ENCODE measurements at places on chromosomes 16 and 17.

- no peak for DNase-seq
Measured at GRCh38 chr16:28040039-28040438, 23.5 kb downstream of the GSG1L start.

DNA sequence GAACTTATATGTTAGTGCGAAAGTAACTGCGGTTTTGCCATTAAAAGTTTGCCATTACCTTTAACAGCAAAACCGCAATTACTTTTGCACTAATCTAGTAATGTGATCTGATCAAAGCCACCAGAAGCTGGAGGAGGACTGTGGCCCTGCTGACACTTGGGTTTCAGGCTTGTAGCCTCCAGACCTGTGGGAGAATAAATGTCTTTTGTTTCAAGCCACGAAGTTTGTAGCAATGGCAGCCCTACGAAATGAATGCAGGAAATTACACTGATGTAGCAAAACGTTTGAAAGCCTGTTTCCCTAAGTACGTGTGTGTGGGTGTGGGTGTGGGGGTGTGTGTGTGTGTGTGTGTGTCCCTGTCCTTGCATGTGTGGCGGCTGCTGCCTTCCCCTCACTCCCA lies 66.6 kb downstream of the WSB1 start:
- DNase-seq: no peak

DNA sequence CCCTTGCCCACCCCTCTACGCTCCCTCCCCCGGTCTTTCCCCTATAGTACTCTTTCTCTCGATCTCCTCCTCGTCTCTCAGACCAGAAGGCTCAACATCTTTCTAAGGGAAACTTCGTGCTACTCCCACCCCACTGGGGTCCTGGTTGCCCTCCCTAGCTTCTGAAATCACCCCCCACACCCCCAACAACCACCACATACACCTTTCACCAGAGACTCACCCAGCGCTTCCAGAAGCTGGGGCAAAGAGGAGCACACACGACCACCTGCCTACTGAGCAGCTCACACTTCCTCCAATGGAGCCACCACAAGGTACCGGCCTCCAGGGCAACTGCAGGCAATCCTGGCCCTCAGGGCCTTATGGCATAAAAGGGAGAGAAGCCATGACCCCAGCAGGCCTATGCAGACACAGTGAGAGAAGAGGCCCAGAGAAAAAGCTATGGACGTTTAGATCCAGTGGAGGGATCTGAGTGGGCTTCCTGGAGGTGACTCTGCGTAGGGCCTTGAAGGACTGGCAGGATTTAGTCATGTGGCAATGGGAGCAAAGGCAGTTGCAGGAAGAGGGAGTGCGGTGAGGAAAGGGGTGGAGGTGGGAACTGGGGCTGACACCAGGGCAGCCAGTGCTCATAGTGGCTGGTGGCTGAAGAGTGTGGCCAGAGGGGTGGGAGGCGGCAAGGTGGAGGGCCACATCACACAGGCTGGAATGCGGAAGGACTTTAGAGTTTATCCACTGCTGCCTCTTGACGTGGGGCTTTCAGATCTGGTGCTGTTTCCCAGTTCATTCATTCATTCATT lies 12.1 kb upstream of the TMEM92 start:
- no peak for DNase-seq

DNA sequence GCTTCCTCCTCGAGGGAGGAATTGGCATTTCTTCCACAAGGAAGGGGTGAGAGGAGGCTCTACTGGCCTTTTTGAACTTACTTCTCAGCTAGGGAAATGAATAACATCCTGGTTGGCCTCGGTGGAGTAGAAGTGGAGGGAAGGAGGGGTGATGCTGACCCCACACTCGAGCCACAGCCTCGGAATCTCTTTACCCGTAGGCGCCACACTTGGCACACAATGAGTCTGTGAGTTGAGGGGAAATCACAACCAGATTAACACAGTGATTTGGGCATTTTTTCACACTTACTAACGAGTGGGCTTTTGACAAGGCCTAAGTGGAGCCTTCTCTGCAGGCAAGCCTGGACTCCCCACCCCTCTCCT lies 47.3 kb upstream of the TBX2 start:
- DNase-seq: peak; percentile 14

- no peak for DNase-seq
Measured at GRCh38 chr17:76968707-76969597, 100.7 kb downstream of the MGAT5B start.

DNA sequence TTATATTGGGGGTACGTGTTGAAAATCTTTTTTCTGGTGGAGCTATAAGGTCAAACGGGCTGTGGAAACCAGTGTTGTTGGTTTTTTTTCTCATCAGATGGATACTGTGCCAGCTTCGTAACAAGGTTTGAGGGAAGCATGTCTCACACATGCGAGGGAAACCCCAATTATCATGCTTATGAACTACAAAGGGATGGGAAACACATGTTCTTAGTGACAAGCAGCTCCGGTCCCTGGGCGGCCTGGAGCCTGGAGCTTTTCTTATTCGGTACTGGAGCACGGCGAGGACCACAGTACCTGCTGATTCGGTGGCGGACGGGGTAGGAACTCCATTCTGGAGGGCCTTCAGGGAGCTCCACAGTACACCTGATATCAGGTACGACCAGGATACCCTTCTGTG lies 12.5 kb downstream of the SLC43A2 start:
- DNase-seq: no peak

DNA sequence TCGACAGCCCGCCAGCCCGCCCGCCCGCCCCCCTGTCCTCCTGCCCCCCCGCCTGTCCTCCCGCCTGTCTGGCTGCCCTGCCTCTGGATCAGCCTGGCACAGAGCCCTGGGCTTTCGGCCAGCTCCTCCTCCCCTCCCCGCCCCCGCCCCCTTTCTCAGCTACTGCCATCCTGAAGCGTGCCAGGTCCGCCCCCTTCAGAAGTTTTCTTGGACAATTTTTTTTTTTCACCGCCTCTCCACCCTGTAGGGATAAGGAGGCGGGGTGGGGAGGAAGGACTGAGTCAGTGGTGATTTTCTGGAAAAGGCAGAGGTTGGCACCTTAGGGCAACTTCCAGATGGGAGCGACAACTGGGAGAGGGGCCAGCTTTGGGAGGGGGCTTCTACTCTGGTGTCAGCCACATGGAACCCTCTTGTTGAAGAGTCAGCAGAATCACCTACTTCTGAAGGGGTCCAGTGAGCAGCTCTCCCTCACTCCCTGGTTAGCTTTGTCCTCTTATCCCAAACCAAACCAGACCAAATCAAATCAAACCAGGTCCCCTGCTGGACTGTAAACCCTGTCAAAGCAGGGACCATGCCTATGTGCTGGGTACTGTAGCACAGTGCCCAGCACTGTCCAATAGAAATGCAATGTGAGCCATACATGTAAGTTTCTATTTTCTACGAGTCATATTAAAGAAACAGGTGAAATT lies 19.7 kb downstream of the IGF2BP1 start:
- DNase-seq: peak; percentile 88

DNA sequence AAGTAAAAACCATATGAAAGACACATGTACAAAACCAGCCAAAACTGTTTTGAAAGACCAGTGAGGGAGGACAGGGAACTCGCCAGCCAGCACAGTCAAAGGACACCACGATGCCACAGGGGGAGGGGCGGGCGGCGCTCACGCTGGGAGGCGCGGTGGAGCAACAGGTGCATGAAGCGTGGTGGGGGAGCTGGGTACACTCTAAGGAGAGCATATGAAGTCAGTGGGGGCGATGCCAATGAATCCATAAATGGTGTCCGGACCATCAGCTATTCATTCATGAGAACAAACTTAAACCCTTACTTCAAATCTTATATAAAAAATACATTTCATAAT lies 101.0 kb upstream of the DNAH17 start:
- no peak for DNase-seq

DNA sequence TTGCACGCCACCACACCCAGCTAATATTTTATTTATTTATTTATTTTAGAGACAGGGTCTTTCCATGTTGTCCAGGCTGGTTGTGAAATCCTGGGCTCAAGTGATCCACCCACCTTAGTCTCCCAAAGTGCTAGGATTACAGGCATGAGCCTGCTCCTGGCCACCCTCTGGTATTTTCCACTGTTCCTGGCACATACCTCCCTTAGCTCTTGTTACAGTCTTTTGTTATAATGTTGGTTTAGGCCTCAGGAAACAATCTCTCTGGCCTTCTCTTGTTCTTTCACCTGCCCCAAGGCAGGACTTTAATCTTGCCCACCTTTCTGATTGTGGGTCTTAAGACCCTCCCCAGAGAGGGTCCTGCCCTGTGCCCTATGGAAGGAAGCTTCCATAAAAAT lies 3.6 kb upstream of the CYTH1 start:
- no peak for DNase-seq

GRCh38 chr16:89422527-89422904 lies 67.8 kb downstream of the ANKRD11 start:
- no peak for DNase-seq

- DNase-seq: no peak
Measured at GRCh38 chr16:4415538-4416199, 727 bp downstream of the CORO7 start.

GRCh38 chr17:30905742-30906100 lies 317 bp downstream of the TEFM start:
- DNase-seq: peak; percentile 24

DNA sequence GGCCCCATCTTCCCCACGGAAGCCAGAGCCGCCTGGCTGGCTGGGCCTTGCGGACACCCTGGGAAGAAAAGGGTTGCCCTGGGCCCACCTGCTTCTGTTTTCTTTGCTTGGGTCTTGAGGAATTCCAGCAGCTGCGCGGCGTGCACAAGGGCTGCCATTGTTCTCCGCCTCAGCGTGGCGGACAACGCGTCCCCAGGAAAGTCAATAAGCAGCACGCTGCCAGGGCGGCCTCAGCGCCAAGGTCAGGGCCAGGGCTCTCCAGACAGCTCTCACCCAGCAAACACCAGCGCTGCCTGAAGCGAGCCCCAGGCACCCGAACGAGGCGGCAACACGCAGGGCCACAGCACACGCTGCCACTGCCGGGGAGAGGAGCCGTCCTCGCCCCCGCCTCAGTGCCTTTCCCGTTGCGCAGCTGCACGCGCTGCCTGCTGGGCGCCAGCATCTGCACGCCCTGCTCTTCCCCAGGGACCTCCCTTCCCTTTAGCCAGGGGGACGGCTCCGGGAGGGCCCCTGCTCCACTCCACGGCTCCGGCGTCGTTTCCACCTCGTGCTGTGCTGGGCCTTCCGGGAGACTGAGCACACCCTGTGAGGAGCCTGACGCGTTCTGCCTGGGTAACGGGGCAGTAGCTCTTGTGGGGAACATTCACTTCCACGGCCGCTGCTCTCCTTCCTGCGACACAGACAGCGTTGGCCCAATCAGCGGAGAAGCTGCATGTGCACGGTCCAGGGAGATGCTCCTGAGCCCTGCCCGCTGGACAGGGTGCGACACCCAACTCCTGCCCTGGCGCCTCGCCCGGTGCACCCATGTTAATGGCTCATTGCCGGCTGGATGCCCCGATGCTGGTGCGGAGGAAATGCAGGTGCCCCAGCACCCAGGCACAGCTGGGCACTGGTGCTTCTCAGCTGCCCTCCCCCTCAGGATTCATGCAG lies 57.8 kb downstream of the LMF1 start:
- no peak for DNase-seq

- no peak for DNase-seq
Measured at GRCh38 chr17:20267459-20267842, 199.9 kb downstream of the LGALS9B start.

DNA sequence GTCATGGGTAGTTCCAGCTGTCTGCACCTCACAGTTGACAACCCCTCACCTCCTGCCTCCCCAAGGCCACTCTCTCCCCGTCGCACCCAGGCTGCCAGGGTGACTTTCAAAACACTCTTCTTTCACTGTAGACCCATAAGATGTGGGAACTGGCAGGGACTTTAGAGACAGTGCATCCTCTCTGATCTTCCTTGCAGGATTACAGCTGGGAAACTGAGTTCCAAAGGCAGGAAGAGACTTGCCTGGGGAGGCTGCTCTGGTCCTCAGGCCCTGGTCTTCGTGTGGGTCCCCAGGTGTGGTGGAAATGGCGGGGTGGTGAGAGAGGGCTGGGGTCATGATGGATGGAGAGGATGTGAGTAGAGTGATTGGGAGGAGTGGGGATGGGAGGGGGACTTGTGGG lies 21.9 kb upstream of the NKD1 start:
- no peak for DNase-seq

- no peak for DNase-seq
Measured at GRCh38 chr16:9778849-9779248, 403.4 kb downstream of the GRIN2A start.

DNA sequence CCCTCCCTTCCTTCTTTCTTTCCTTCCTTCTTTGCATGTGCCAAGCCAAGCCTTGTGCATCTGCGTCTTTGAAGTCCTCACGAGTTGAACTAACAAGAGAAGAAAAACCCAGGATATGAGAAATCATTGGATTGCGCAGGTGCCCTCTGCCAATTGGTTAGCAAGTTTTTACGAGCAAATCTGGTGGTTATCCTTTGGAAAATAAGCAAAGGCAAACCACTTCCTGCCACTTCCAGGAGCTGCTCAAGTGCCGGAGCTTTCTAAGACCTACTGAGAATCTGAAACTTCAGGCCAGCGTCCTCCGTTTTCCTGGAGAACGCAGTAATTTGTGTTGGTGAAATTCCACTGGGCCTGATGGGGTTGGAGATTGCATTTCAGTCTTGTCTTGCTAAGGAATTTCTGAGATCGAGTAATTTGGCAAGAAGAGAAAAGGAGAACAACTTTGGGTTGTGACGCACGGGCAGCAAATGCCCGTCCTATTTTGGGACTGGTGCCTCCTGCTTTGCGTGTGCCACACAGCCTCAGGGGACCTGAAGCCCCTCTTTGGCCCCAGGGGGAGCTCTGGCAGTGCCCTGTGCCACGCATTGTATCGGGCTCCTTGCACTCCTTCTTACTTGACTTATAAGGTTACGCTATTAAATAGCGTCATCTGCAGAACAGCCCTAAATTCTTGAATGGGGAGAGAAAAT lies 56.4 kb downstream of the CMIP start:
- DNase-seq: peak; percentile 58

DNA sequence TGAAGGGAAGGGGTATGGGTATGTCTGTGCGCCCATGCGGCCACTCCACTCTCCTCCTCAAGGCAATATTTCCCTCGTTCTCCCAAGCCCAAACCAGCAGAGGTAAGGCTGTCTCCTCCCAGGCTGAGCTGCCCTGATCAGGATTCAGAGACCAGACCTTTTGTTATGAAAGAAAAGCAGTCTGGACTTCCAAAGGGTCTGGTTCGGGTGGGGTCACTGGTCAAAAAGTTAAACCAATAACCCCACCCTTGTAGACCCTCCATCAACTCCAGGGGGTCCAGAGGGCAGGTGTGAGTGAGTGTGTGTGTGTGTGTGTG lies 5.7 kb upstream of the DLX4 start:
- no peak for DNase-seq

DNA sequence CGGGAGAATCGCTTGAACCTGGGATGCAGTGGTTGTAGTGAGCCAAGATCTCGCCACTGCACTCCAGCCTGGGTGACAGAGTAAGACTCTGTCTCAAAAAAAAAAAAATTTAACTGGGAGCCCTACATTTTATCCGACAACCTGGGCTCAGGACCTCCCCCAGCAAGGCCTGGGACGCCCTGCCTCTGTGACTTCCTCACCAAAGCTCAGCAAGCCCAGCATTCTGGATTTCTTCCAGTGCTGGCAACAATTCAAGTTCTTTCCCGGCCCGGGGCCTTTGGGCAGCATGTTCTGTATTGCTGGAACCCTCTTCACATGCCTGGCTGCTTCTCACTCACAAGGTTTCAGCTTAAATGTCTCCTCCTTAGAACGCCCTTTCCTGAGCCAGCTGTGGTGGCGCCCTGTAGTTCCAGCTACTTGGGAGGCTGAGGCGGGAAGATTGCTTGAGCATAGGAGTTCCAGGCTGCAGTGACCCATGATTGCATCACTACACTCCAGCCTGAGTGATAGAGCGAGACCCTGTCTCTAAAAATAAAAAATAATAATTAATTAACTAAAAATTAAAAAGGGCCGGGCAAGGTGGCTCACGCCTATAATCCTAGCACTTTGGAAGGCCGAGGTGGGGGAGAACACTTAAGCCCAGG lies 15.9 kb upstream of the MEIOB start:
- no peak for DNase-seq

- DNase-seq: no peak
Measured at GRCh38 chr17:7910711-7911110, 5.4 kb downstream of the RNF227 start.

All from AG08395 (cell line).